ENCODE measurements at places on chromosomes 16 and 17.

GRCh38 chr16:28497861-28498599 is 3.6 kb downstream of the APOBR start:
- DNase-seq: no peak

- no peak for DNase-seq
These were observed 20.9 kb downstream of the NACA2 start for GRCh38 chr17:61570118-61570517.

- peak; percentile 97 for DNase-seq
These were observed at the start of gene TMEM219 for GRCh38 chr16:29961479-29962343. Gene TMEM219 (plus strand): TSS chr16:29962079. CDS start chr16:29963144, 1,065 bp downstream.

DNA sequence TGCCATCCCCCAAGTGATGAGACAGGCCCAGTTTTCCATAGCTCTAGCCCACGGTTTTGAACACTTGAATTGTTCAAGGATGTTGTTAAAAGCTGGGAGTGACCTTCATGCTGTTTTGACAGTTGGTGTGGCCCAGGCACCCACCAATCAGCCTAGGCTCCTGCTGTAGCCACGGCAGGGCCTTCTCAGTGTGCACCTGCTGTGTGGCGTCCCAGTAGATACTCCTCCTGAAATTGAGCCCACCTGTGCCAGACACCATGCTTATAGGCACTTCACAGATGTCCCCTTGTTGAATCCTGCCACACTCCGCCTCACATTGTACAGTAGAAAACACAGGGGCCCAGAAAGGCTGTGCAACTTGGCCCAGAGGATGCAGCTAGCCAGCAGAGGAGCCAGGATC is 86.4 kb downstream of the SOCS1 start:
- DNase-seq: no peak

- DNase-seq: no peak
These were observed 4.8 kb upstream of the VAC14 start for GRCh38 chr16:70805787-70806186.

- DNase-seq: no peak
These were observed 918 bp upstream of the MRM1 start for GRCh38 chr17:36600465-36600864.

- no peak for DNase-seq
These were observed 102.0 kb downstream of the GRIN2A start for GRCh38 chr16:10080051-10080772.

DNA sequence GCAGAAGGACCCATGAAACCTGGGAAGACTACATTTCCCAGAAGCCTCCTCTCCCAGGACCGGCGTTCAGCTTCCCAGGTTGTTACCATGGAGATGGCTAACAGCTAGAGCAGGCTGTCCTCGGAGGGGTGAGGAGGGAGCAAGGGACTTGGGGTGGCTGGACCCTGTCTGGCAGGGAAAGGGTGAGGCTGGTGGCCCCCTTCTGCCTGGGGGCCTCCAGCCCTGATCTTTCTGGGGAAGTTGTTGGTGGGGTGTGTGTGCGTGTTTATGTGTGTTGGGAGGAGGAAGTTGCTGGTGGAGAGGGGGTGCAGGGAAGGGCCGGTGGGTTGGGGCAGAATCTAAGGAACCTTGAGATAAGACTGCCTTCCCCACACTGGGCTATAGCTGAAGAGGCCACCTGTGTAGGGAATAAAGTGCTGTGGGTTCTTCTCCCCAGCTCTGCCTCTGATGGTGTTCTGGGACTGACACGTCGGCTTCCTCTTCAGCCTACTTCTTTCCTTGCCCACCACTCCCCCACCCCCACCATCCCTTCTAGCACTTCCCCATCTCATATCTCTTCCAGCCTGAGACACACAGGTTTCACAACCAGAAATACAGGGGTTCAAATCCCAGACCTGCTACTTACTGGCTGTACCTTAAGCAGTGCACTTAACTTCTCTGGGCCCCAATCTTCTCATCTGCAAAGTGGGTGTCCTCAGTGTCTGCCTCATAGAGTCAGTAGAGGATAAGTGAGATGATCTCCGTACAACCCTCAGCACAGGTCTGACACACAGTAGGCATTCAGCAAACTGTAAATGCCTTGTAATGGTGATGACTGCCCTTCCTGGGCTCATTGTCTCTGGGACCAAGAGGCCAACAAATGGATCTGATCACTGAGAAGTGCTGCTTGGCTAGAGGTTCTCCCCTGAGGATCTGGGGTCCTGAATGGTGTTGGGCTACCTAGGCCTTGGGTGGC is at the start of gene DRC7:
TSS of gene DRC7 (plus strand) at position 82 of the 955 bp plus-strand sequence. CDS start 3,144 bp downstream, outside the sequence.
- DNase-seq: peak; percentile 25

DNA sequence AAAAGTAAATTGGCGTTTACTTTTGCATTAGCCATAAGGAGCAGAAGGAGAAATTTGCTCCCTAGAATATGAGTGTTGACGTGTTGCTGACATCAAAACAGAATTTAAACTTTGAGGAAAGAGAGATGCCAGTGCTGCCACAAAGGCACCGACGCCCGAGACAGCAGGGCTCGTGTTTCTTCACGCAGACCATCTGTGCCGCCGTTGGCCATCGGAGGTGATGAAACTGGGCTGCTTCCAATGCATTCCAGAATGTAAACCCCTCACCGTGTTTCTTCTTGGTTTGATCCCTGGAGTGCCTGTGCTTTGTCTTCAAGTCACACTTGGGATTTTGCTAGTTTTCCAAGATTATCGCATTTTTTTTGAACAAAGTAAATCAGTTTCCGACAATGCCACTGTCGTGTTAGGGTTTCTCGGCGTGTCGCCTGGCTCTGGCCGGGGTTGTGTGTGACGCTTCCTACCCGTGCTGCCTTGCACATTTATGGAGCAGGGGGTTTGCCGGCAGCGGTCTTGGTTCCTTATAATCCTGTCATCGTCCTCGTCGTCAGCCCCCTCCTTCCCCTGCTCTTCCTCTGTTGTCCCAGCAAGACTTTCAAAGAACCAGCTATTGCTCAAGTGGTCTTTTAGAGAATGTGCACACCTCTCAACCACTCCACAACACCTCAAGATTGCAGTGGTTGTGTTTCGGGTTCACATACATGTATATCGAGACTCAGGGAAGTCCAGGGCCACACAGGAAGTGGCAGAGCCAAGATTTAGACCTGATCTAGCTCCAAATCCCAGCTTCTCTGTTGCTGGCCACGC is 103.9 kb downstream of the METRNL start:
- DNase-seq: peak; percentile 4

DNA sequence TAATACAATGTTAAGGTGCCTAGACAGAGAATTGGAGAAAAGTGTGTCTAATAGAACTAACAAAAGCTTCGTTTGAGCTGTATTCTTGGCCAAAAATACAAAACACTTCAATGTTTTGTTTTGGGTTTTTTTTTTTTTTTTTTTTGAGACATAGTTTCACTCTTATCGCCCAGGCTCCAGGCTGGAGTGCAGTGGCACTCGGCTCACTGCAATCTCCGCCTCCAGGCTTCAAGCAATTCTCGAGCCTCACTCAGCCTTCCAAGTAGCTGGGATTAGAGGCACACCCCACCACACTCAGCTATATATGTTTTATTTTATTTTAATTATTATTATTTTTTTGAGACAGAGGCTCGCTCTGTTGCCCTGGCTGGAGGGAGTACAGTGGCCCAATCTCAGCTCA is 38.3 kb upstream of the CARMIL2 start:
- DNase-seq: no peak

DNA sequence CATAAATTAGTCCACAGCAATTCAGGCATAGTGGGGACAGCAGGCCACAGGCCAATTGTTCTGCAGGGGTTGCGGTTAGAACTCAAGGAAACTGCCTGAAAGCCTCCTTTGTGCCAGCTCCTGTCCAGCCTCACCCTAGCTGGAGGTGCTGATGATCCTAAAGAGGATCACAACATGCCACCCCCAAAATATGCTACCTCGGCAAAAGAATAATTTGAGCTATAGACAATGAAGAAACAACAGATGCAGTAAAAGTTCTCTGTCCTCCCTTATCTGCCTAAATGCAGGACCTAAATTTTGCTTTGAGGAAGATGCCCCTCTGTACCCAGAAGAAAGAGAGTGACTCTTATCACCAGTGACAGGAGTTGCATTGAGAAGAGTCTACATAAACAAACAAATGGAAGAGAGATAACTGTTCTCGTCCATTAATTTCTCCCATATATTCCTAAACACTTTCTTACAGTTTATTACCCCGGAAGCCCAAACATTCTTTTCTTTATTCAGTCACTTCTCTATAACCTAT is 14.7 kb downstream of the ALOX15 start:
- DNase-seq: no peak

- DNase-seq: no peak
These were observed 13.4 kb downstream of the C17orf58 start for GRCh38 chr17:67982686-67983382.
